Dermis microvascular lymphatic vessel endothelial cell (primary cell): ENCODE measurements at places on chromosomes 12 and 14. TPM values are rescaled to one million over a fixed set of nuclear protein-coding genes. Genes with fewer than 3 reads are reported as not detected.

Gene MMP19
- 0.51 and 0.63 TPM in 2 replicates for total RNA-seq

Gene SLC6A12
- 0.13 TPM in 2 replicates for total RNA-seq

Gene ZC2HC1C
- 0.38 and 0.51 TPM in 2 replicates for total RNA-seq

Gene MMP14
- total RNA-seq = 74.8 and 81.0 TPM in 2 replicates

Gene TSPAN19
- total RNA-seq = 0.13 TPM in 2 replicates

Gene HOXC10
- total RNA-seq = not detected in 2 replicates

Gene HHIPL1
- total RNA-seq = 1.4 and 2.3 TPM in 2 replicates

Gene SERPINA10
- total RNA-seq = not detected in 2 replicates

Gene KRT3
- total RNA-seq = not detected in 2 replicates

Gene RNASE7
- not detected in 2 replicates for total RNA-seq

Gene SERPINA9
- not detected in 2 replicates for total RNA-seq

Gene ZC3H10
- total RNA-seq = 2.7 and 3.3 TPM in 2 replicates

Gene PTCSC3
- total RNA-seq = not detected in 2 replicates

Gene PGAM5
- 37.0 and 50.8 TPM in 2 replicates for total RNA-seq

Gene OAS2
- 2.9 and 4.5 TPM in 2 replicates for total RNA-seq

Gene FBXW8
- 6.8 and 12.6 TPM in 2 replicates for total RNA-seq

Gene B4GALNT1
- 0.13 TPM in 2 replicates for total RNA-seq

Gene EMP1
- 101 and 103 TPM in 2 replicates for total RNA-seq

Gene ZNF385A
- total RNA-seq = 0.26 and 0.89 TPM in 2 replicates

Gene CCDC175
- total RNA-seq = not detected in 2 replicates

Gene NXPH4
- under 0.01 TPM in 1 of 2 replicates, not detected in the other for total RNA-seq

Gene KLRK1
- not detected in 2 replicates for total RNA-seq

Gene GYS2
- total RNA-seq = not detected in 2 replicates

Gene SNW1
- total RNA-seq = 37.2 and 37.5 TPM in 2 replicates

Gene BIN2
- total RNA-seq = not detected in 2 replicates

Gene LRP1-AS
- not detected in 2 replicates for total RNA-seq
